Stimulated activated CD4-positive, alpha-beta T cell treated with anti-CD3 and anti-CD28 coated beads, Interleukin-4, amount 100 ng/mL, for 1 hour (primary cell): ENCODE measurements at places on chromosomes 7 and 10.

- no peak for DNase-seq
Measured at GRCh38 chr7:66142996-66143395, 28.3 kb downstream of the CRCP start.

DNA sequence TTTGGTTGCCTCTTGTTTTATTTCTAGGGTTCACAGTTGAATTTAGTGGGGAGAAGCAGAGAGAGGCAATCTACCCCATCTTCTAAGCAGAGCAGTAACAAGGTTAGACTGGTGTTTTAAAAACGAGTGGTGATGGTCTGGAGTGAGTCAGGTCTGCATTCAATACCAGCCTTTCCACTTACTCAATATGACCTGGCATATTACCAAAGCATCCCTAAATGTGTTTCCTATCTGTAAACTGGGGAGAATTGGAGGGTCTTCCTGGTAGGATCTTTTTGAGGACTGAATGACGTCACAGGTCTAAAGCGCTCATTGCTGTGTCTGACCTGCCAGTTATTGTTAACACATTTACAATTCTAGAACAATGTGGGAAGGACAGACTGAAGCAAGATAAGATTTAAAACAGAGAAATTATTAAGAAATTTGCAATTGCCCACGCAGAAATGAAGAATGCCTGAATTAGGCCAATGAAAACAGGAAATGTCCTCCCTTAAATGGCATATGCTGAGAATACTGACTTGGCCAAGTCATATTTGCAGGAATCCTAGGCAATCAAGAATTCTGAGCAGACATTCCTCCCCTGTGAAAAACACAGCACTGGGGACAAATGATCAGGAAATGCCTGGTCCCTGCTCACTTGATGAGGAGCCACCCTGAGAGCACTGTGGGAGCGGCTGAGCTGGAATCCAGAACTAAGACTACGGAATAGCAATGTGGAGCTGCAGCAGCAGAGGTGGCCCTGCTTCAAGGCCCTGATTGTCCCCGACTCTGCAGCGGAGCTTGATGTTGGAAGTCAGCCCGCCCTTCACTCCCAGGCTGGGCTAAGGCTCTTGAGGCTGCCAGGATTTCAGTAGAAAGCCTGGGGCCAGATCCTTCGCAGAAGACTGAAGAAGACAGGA, 184.5 kb upstream of the CXCL12 start:
- no peak for DNase-seq

GRCh38 chr10:115050375-115051010, 42.7 kb upstream of the ATRNL1 start:
- DNase-seq: no peak

- no peak for DNase-seq
Measured at GRCh38 chr7:51238981-51239495, 77.6 kb downstream of the COBL start.

- DNase-seq: no peak
Measured at GRCh38 chr7:40676221-40676620, 541.4 kb downstream of the SUGCT start.

- no peak for DNase-seq
Measured at GRCh38 chr7:34073676-34074075, 168.3 kb downstream of the BMPER start.

- DNase-seq: no peak
Measured at GRCh38 chr7:27386581-27386980, 144.0 kb downstream of the EVX1 start.

DNA sequence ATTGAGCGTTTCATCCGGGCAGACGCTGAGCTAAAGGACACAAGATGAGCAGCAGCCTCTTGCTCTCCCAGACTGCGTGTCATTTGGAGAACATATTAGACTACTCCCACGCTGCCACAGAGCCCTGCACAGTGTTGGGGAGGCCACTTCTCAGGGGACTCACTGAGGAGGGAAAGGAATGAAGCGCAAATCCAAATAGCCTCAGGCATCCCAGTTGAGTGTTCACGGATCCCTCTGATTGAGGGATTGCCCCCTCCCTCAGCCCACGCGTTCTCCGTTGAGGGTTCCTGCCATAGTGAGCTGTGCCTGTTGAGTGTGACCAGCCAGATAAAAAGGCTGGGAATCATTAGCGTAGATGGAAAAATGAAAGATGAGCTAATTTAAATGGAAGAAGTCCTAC, 563.4 kb downstream of the ACTR3B start:
- no peak for DNase-seq

- no peak for DNase-seq
Measured at GRCh38 chr10:67045404-67045803, 119.6 kb downstream of the LRRTM3 start.

- no peak for DNase-seq
Measured at GRCh38 chr10:114350751-114351150, 53.6 kb downstream of the AFAP1L2 start.

GRCh38 chr10:21280971-21281572, 244.4 kb downstream of the SKIDA1 start:
- DNase-seq: no peak

DNA sequence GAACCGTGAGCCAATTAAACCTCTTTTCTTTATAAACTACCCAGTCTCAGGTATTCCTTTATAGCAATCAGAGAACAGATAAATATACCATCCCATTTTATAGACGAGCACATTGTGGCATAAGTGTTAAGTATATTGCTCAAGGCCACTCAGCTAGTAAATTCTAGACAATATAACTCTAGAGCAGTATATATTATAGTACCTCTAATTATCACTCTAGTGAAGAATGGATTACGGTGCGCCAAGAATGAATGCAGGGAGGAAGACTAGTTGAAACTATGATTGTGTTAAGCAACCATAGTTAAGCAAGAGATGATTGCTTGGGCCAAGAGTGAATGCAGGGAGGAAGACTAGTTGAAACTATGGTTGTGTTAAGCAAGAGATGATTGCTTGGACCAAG, 60.9 kb downstream of the BRAF start:
- no peak for DNase-seq

DNA sequence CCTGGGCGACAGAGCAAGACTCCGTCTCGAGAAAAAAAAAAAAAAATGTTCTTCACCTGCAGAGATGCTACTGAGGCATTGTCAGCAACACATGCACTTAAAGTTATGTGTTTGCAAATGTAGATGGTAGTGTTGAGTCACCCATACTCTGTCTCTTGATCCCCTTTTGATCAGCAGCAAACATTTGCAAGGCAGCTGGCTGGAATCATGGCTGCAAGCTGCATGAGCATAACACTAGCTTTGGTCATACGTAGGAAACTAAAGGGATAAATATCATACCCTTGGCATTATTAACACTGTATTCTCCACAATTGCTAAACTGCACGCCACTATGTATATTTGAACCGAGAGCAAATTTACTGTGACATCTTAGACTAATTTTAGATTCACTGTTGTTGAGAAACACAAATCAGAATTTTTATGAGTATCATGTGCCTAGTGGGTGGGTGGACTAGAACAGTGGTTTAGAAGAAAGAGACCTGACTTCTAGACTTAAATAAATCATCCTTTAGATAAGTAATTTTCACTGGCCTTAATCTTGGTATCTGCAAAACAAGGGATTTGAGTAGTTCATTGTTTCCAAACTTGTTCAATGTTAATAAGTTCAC, 229.3 kb upstream of the MEOX2 start:
- DNase-seq: no peak

- DNase-seq: no peak
Measured at GRCh38 chr10:103672345-103672744, 178.8 kb downstream of the NEURL1 start.

GRCh38 chr10:36393801-36394200, 731.6 kb upstream of the ANKRD30A start:
- DNase-seq: no peak

DNA sequence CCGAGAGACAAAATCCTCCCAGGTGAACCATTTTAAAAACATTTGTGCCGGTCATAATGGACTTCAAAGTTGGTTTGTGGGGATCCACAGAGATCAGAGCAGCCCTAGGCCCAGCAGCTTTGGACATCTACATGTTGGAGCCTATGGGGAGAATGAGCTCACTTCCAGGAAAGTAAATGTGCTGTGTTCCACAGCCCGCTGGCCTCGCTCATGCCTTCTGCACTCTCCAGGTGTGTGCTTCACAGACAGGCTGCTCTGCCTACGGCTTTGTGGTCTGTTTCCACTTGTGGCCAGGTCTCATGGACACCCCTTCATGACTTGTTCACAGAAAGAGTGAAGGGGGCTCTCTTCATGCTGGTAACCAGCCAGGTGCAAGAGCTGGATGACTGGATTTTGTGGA, 141.6 kb downstream of the ADARB2 start:
- DNase-seq: no peak

GRCh38 chr7:47888371-47889265, 59.6 kb downstream of the PKD1L1 start:
- no peak for DNase-seq
